CD8-positive, alpha-beta memory T cell (primary cell): ENCODE measurements at places on chromosomes 1 and 21.

DNA sequence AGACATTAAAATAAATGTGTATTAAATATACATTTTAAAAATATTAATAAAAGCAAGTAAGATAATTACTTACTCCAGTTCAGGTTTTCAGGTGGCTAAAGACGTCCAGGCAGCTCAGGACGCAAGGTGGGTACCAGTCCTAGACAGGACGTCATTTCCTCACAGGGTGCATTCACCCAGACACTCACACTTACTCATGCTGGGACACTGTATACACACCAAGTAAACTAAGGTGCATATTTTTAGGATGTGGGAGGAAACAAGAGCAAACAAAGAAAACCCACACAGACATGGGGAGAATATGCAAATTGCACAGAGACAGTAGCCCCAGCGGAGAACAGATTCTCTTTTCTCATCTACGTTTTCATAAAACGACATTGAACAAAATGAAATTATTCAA lies 457.9 kb downstream of the BRINP3 start:
- no peak for DNase-seq

DNA sequence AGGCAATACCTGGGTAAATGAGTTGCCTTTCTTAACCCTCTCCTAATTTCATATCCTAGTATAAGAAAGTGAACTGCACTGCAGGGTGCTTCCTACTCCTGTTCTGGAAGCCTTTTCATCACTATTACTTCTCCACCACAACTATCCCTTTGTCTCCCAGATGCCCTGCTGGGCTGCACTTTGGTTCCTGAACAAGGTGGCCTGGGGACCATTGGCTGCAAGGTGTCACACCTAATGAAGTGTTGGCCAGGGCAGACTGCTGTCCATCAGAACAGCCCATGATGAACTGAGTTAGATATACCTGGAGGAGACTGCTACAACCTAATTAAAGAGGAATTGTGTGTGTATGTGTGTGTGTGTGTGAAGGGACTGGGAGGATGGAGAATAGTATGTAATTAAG lies 1.9 kb upstream of the KLHDC8A start:
- DNase-seq, result no peak

DNA sequence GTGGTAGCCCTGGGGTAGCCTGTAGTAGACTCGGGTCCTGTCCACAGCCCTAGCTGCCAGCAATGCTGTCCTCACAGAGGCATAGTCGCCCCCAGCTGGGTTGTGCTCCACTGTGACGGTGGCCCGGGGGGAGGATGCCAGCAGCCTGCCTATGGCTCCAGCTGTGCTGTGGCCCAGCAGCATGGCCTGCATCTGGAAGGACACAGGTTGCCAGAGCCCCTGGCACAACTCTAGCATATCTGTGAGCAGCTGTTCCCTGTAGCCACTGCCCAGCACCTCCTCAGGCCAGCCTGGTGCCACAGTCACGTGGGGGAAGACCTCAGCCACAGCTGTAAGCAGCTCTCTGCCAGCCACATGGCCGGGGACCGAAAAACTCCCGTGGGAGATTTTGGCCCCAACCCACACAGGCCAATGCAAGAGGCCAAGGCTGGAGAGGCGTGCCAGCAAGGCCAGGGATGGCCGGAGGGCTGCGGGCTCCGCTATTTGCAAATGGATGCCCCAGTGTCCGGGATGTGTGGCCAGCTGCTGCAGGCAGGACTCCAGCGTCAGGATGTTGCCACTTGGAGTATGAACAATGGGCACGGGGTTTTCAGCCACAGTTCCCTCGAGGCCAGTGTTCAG lies 13.9 kb downstream of the FAM151A start:
- no peak for DNase-seq

GRCh38 chr1:241715435-241715834 lies 63.4 kb downstream of the WDR64 start:
- no peak for DNase-seq

DNA sequence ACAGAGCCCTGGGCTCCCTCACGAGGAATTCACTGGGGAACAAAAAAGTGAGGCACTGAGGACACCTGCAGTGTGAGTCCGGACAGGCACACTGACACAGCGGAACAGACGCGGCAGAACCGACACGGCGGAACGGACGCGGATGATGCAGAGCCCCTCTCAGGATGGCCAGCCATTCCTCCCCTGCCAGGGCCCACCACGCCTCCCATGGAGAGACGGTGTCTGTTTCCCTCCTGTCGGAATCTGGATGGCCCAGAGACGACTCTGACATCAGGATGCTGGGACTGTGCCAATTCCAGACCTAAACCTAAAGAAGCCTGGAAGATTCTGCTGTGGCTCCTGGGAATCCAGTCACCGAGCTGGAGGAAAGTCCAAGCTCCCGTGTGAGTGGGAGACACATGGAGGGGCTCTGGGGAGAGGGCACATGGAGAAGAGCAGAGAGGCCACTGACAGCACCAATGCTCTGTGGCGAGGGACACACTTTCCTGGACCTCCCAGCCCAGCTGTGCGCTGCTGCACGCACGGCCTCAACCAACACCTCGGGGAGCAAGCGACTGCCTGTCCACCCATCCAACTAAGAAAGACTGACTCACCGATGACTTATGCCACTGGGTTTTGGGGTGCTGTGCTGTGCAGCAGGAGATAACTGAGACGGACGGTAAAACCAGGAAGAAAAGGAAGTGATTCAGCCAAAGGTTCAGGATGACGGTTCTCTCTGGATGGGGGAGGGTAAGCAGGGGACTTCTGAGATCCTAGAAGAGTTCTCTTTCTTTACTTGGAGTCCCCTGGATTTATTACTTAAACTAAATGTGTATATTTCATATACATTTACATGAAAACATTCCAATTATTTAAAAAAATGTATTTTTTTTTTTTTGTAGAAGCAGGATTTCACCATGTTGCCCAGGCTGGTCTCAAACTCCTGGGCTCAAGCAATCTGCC lies 23.3 kb downstream of the ZBTB17 start:
- DNase-seq, result peak; percentile 39

- no peak for DNase-seq
Observed at GRCh38 chr1:86616871-86617270, 70.0 kb downstream of the CLCA4 start.

GRCh38 chr1:240739139-240739538 lies 127.2 kb upstream of the GREM2 start:
- no peak for DNase-seq

DNA sequence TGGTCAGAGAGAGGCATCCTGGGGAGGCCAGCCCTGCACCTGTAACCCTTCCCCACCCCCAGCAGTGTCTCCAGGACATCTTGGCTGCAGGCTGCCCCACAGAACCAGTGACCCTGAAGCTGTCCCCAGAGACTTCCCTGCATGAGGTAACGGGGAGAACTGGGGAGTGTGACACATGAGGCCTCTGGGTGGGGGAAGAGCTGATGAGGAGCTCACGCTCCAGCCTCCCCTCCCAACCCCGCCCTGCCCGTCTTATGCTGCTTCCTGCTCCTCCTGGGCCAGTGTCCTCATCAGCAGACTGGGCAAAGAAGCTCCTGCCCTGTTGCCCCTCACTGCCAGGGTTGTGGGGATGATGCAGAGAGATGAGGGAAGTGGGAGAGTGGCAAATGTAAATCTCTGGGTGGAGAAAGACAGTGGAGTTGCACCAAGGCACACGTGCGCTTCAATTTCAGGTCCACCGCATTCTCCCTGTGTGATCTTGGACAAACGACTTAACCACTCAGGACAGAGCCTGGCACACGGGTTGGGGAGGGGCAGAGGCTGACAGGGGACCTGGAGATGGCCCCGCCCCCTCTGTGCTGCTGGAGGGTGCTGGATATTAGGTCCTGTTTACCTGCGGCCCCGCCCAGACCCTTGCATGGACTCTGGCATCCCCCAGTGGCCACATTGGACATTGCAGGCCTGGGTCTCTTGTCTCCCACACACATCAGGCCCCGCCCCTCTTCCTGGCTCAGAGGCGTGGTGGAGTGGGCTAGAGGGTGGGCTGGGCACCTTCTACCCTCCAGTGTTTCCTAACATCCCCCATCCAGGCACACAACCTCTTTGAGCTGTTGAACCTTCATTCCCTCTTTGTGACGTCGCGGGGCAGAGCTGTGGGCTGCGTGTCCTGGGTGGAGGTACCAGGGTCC lies 12.3 kb downstream of the CLCNKB start:
- peak; percentile 89 for DNase-seq
